Right renal cortex interstitium (tissue), 3 donors: ENCODE measurements at places on chromosomes 16 and 17. TPM values are rescaled to one million over a fixed set of nuclear protein-coding genes. Genes with fewer than 3 reads are reported as not detected.

CYLD gene
- polyA plus RNA-seq: 25.7 TPM

DNA sequence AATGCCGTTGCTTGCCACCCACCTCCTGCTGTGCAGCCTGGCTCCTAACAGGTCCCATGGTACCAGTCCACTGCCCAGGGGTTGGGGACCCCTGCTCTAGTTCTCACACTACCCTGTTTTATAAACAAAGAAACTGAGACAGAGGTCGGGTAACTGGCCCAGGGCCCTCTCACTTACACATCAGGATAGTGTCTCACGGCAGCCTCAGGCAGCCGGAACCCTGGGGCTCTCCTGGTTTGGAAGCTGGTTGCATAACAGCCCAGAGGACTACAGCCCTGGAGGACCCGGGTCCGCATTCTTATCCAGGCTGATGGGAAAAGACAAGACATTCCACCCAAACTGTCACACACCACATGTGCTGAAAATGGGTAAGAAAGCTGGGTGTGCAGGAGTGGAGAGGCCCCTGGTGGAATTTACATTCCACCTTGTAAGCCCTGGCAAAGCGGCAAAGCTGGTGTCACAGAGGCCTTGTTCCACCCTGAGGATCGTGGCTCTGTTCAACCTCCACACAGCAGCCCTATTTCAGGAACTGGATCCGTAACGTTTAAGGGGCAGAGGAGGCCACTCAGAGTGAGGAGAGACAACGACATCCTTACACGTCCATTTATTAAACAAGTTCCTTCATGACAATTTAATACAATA is 9.8 kb downstream of the CMTM3 start:
- no peak for DNase-seq

DNA sequence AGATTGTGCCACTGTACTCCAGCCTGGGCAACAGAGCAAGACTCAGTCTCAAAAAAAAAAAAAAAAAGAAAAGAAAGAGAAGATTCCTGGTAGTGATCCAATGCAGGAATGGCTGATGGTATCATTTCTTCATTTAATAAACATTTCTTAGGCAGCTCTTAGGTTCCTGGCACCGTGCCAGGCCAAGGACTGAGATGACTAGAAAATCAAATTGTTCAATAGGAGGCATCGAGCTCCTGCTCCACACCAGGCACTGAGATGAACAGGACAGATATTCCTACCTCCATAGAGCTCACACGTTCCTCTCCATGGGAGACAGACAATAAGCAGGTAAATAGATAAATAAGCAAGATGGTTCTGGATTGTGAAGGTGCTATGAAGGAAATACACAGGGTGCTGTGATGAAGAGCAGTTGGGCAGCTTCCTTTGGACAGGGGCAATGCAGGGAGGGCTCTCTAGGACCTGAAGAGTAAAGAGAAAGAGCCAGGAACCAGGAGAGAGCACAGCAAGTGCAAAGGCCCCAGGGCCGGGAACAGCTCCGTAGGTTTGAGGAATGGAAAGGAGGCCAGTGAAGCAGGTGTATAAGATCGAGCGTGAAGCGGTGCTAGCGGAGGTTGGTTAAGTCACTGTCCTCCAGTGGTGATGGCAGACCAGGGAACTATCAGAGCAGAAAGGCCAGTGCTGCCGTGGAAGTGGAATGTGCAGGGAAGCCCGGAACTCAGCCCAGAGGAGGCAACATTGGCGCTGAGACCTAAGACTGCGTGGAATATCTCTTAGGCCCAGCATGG is 26.5 kb upstream of the CRHR1 start:
- DNase-seq: no peak

CARD14 gene
- polyA plus RNA-seq: 0.83 TPM

- DNase-seq: no peak
Observed at GRCh38 chr16:87017371-87018012, 299.7 kb downstream of the C16orf95 start.

GRCh38 chr17:48174833-48175523 is 67.4 kb downstream of the SNX11 start:
- DNase-seq: no peak

DNA sequence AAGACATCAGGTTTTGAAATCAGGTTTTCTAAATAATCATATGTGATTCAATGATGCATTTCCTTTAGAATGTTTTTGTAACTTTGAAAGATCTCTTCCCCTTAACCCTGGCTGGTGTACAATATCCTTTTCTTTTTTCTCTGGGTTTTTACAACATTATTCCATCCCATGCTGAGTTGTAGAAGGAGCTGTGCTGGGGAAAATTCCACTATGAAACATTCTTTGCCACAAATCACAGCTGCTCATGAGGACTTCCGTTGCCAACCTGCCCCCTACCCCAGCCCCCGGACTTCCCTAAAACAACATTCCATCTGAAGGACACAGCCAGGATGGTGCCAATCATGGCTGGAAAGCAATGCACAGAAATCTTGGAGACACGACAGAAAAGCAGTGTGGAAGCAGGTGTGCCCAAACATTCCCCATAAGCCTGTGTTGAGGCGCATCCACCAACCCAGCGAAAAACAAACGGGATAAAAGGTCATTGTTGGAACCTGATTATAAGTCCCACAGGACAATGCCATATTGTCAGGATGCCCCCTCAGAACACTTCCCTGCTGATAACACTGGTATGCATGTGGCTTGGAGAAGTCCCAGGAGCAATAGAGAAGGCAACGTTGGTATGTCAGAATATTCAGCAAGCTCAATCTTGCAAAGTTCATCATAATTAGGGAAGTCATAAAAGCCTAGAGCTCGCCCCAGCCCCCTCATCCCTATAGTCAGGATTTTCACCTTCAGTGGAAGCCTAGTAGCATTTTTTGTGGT is 475.0 kb downstream of the HS3ST3B1 start:
- DNase-seq: no peak

TRIM72 gene
- 0.06 TPM for polyA plus RNA-seq
